Activated naive CD4-positive, alpha-beta T cell treated with anti-CD3 and anti-CD28 coated beads for 36 hours (primary cell): ENCODE measurements at places on chromosomes 12 and 14.

DNA sequence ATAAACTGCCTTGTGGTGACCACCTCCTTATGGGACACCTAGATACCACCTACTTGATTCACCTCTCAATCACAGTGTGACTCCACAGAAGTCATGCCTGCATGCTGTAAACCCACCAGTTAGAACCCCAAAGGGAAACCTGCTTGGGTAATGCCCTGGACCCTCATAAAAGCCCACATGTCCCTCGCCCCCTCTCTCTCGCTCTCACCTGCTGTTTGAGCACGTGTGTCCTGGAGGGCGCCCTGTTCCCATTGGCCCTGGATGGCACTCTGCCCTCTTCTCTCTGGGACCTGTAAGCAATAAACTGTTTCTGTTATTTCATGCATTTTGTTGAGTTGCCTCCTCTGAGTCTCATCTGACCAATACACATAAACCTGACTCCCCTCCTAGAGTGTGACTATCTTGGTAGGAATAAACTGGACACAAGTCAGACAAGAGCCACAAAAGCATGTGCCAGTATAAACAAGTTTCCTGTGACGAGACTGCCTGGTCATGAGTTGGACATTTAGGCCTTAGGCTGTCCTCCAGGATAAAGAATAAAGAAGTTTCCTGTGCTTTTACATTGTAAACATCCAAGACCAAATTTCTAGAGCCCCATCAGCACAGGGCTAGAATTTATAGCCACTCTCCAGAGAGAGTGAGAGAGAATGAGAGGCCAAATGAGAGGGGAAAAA, 8.6 kb downstream of the IFI27L2 start:
- no peak for DNase-seq

- DNase-seq: no peak
Observed at GRCh38 chr14:66032800-66033199, 453.4 kb upstream of the CCDC196 start.

DNA sequence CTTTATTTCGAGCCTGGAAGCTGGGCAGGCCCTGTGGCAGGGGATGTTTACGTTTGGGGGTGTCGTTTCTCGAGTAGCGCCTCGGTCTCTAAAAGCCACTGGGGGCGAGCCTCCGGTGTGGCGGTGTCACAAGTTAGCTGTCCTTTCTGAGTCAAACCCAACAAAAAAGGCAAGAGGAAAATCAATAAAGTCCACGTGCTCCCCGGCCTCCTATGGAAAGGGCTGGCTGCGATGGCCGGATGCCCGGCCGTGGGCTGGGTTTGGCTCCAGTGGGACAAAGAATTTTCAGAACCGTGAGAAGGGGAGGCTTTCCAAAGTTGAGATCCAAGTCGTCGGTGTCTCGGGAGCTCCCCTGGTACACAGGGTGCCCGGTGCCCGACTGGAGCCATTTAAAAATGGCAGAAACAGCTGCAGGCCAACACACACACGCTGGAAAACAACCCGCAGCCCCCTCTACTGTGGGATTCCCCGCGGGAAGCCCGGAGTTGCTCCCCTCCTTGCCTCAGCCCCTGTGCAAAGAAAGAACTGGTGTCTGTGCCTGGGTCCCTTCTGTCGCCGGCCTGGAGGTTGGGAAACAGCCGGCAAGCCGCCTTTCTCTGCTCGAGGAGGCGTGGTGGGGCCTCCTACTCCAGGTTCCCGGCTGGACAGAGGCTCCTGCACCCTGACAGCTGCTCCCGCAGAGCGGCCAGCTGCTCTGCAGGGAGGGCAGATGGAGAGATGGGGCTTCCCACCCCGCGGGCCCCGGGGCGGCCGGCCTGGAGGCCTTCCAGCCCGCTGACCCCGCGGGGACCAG, 1.9 kb downstream of the BCL7A start:
- peak; percentile 55 for DNase-seq

DNA sequence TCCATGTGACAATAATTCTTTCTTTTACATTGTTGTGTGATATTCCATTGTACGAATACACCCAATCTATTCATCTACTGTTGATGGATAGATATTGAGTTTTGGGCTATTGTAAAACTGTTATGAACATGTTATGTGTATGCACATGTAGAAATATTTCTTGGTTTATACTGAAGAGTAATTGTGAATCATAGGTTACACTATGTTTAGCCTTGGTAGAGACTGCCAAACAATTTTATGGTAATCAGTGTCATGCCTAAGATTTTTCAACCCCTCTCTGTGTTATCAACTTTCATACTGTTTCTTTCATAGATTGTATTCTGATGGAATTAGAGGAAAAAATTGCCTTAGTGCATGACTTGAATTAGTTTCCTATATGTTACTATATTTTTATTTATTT, 39.5 kb downstream of the FRMD6 start:
- DNase-seq: no peak

DNA sequence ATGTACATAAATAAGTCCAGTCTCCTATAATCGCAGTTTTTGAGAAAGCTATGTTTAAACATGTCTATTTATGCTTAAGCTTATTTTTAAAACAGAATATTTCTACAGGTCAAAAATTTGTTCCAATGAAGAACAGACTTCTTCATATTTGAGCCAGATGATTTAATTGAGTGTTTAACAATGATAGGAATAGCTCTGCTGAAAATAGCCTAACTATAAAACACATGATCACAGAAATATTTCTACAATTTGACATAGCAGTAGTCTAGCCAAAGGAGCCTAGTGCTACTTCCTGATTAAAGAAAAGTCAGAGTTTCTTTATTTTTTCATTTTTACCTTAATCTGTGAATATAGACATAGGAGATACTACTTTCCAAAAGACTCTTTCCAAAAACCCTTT, 29.4 kb downstream of the DCP1B start:
- no peak for DNase-seq

DNA sequence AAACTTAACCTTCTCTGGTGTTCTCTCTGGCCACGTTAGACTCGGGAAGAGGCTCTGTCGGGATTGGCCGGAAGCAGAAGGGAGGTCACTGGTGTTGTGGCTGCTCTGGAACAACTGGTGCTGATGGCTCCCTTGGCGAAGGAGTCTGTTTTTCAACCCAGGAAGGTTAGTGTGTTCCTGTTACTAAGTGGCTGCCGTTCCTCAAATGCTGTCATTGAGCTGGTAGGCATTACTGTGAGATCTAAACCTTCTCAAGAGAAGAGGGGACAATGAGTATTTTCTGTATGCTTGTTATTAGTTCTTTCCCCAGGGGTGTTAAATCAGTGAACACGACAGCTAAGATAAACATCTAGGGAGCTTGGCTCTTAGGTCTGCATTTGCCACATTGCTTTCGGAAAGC, 18.3 kb downstream of the POP5 start:
- no peak for DNase-seq

DNA sequence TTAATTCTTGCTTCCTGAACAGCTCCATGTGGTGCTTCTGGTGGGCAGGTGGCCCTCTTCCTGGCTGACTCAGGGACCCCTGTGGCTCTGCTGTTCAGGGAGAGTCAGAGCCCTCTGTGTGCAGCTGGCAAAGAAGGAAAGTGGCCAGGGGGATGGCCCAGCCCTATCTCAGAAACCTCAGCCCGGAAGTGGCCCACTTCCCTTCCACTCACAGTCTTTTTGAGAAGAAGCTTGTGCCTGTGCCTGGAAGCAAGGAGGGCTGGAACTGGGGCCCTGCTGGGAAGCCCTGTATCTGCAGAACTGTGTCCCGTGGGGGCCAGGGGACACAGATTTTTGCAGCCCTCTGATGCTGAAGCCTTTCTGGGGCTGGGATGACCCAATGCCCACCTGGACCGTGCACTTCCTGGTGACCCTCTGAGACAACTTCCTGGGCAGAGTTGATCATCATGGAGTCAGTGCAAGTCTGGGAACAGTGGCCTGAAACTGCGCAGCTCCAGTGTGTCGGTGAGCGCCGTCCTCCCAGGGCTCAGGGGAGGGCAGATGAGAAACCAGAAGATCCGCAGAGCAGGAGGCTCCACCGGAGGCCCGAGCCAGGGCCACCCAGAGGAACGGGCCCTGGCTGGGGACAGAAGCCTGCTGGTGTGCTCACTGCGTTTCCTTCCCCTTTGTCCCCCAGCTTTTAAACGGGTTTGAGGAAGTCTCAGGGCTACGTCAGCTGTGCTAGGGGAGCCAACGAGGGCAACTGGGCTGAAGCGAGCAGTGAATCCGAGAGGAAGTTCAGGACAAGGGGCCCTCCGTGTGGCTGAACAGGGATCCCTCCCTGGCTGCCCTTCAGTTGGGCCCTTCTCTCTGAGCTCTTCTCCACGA, 217.4 kb upstream of the RTL1 start:
- DNase-seq: peak; percentile 69

- DNase-seq: no peak
Observed at GRCh38 chr12:21690704-21691368, 33.2 kb upstream of the LDHB start.

GRCh38 chr12:89160716-89161123, 191.6 kb downstream of the DUSP6 start:
- peak; percentile 64 for DNase-seq

DNA sequence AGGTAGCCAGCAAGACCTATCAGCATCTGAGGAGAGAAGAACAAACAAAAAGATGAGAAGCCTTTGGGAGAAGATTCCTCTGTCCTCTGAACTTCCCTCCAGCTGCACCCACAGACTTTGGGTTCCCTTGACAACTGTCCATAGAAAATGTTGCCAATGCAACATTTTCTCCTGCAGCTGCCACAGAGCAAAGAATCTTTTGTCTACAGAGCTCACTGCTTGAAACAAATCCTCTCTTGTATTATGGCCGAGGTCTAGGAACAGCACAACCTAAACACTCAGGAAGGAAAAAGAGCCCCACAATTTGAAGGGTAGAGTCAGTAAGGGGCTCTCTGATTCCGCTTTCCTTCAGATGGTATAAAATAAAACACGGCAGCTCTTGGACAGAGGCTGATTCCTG, 14.3 kb downstream of the POMT2 start:
- DNase-seq: no peak

DNA sequence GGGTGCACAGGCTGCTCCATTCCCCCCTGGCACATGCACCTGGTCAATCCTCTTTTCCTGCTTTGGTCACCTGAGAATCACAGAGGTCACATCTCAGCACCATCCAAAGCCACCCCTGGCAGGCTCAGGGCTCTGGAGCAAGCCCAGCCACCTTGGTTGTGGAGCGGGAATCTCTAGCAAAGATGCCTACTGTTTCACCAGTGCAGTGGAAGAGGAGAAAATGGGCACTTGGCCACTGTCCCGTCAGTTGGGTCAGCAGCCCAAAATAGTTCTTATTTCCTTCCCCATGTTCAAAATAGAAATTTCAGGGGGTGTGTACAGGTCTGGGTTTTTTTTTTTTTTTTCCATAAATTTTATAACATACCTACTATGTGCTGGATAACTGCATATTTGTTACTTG, 18.3 kb downstream of the RTL1 start:
- no peak for DNase-seq

DNA sequence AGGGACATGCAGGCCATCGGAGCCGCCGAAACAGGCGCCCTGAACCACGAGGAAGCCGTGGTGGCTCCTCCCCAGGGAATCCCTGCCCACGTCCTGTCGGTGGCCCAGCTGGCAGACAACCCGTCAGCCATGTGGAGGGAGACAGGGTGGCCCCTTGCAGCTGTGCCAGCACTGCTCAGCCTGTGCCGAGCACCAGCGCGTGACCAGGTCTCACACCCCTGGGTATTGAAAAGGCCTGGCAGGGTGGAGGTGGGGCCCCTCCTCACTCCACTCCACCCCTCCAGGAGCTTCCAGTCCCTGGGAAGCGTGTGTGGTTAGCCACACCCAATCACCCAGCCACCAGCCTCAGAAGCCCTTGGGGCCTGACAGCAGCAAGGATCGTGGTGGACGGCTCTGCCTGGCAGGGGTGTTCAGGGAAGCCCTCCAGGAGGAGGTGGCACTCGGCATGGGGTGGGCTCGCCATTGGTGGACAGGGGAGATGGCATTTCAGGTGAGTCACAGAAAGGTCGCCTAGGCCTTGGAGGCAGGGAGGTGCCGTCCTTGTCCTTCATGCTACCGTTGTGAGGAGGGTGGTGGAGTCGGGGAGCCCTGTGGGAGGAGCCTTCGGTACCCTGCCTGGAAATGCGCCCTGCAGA, 12.3 kb upstream of the DLK1 start:
- DNase-seq: no peak

GRCh38 chr14:24712374-24712773, 78.4 kb upstream of the GZMB start:
- no peak for DNase-seq

GRCh38 chr14:70791971-70792370, 17.3 kb downstream of the MAP3K9 start:
- no peak for DNase-seq

DNA sequence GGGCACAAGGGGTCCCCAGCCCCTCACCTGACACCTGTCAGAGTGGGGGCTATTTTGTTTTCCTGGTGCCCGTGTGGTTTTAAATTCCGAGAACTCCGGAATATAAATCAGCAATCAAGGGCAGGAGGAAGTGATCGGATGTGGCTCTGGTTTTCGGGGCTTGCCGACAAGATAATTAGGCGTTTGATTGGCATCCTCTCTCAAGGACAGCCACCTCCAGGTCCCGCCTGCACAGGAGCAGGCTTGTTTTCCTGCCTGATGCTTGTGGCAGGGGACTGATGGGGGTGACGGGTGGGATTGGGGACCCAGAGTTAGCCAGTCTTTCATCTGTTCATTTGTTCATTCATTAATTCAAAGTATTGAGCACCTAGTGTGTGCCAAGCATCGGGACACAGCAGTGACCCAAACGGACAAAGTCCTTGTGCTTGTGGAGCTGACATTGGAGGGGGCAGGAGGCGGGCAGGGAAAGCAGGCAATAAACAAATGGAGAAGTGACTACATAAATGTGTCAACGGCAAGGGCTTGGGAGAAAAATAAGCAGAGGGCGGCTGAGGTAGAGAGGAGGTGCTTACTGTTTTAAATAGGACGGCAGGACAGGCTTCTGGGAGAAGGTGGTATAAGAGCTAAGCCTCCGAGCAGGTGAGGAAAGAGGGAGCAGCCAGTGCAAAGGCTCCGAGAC, 166.5 kb downstream of the PHETA1 start:
- DNase-seq: peak; percentile 6

GRCh38 chr12:2779281-2779680, 15.5 kb upstream of the FKBP4 start:
- no peak for DNase-seq

GRCh38 chr12:18120899-18121298, 30.9 kb upstream of the RERGL start:
- DNase-seq: no peak

- DNase-seq: no peak
Observed at GRCh38 chr12:71214511-71215285, 56.9 kb upstream of the TSPAN8 start.

DNA sequence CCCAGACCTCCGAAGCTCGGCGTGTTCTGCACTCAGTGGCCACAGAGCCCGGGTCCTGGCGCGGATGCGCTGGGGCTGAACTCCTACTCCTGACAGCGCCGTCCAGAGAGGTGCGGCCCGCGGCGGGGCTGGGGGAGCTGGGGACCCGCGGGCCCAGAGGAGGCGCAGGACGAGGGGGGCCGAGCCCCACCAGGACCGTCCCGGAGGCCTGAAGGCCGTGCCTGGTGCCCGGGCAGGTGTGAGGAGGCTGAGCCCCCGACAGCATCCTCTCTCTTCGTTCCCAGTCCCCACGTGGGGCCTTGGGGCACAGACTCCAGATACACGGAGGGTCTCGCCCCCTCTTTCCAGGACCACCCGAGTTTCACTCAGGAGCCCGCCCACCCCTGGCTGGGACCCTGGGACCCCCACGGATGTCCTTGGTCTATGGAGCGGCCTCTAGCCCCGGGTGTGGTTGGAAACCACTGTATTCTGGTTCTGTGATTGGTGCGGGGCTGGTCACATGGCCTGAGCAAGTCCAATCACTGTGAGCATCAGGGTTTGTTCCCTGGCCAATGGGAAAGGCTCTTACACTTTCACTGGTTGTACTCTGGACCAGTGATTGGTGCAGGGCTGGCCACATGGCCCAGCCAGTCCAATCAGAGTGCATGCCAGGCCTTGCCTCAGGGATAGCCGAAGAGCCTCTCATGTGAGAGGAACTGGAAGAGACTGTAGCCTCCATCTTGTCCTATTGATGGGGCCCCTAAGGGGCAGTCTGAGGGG, 217.6 kb upstream of the SFSWAP start:
- no peak for DNase-seq
